ENCODE measurements at places on chromosomes 4 and X. TPM values are rescaled to one million over a fixed set of nuclear protein-coding genes. Genes with fewer than 3 reads are reported as not detected.

DNA sequence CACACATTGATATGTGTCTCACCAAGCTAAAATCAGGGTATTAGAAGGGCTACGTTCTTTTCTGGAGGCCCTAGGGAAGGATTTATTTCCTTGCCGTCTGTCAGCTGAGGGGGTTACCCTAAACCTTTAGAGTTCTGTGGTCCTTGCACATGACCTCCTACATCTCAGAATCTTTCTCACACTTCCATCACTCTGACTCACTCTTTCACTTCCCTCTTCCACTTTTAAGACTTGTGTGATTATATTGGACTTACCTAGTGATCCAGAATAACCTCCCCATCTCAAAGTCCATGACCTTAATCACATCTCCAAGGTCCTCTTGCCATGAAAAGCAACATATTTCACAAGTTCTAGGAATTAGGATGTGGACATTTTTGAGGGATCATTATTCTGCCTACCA lies 53.6 kb upstream of the FUNDC1 start:
- DNase-seq = no peak

DNA sequence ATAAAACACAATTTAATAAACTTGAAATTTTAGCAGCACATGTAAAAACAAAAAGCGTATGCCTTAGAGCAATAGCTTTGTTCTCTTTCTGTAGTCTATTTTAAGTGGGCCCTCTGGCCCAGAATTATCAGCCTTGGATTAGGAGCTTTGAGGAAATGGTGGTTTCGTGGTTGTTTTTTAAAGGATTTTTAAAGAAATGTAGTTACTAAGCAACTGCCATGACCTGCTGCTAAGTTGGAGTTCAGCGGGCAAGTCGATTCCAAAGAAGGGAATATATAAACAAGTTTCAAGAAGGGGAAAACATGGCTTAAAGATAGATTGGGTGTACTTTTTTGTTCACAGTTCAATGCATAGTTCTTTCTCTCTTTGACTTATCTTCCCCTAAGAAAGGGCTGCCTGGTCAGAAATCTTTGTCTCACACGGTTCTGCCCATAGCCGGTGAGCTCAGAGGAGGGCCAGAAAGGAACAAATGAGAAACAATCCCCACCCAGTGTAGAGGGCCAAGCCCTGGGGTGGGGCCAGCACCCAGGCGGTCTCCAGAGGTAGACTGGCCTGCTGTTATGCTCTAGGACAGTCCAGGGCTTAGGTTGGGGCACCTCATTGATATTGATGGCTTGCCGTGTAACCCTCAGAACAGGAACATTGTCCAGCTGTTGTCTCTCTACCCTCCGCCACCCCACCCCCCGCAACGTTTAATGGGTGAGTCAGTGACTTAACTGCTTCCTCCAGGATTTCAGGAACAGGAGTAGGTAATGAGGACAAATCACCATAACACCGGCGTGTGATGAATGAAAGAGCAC lies 32.5 kb downstream of the DLG3 start:
- DNase-seq = peak; percentile 88

DNA sequence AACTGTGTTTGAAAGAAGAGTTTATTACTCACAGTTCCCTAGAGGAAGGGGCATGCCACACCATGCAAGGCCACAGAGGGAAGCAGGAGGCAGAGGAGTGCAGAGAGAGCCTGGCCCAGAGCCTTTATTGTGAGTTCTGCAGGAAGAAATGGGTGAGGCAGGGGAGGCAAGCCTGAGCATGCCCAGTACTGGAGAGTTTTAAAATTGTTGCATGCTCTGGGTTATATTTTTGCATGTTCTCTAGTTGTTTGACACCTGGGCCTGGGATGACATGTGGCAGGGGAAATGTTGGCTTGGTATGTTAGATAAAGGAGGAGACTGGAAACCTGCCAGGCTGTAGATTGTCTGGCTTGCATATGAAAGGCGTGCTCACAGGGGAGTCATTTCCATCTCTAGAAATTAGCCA lies 19.7 kb upstream of the CRMP1 start:
- DNase-seq = no peak

DNA sequence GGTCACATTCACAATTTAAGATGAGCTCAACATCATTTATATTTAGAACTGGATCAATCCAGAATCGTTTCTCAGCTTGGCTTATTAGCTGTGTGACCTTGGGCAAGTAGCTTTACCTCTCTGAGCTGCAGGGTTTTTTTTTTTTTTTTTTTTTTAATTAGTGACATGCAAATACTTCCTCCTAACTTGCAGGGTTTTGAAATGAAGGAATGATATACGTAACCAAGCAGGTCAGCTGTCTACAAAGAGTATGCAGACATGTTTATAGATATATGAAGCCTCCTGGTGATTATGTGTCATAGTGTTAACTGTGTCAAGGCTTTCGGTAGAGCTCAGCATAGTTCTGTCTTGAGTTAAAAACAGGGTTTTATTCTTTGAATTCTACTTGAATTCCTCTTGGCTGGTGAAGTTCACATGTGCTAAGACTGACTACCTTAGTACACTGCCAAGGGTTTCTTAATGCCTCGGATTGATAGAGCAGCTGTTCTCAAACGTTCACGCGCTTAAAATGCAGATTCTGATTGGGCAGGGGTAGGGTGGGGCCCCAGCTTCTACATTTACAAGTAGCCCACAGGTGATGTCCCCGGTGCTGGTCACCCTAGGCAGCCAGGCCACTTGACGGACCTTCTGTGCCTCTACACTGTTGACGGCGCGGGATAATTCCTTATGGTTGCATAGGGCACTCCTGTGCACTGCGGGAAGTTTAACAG lies 654 bp upstream of the STS start:
- no peak for DNase-seq

GRCh38 chr4:181637186-181638105 lies 605.8 kb upstream of the TENM3 start:
- DNase-seq = no peak

DNA sequence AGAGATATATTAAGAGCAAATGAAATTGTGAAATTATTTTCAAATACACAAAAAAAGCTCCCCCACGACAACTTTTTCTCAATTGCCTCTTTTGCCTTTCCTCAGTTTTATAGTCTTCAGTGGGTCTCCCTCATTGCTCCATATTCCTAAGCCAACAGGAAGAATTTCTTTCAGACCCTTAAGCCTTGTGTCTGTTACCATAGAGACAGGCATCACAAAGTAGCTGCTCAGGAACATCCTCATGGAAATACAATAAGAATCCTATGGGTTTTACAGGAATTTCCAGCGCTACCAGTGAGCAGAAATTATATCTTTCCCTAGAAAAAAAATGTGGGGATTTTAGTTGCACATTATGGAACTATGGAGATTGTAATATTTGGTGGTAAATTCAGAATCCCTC lies 121.9 kb upstream of the DMD start:
- DNase-seq = no peak

The VCX3B gene
- not detected for total RNA-seq

The RTL5 gene
- 1.2 TPM for total RNA-seq

The CTSO gene
- 5.0 TPM for total RNA-seq
